Right forelimb (tissue), 1 donor: ENCODE measurements at places on chromosomes 2 and 18.

- no peak for DNase-seq
Observed at GRCh38 chr2:60834270-60834717, 47.1 kb upstream of the REL start.

GRCh38 chr2:10370390-10370789 lies 67.7 kb downstream of the HPCAL1 start:
- DNase-seq = no peak

GRCh38 chr2:26018184-26019055 lies 15.5 kb upstream of the RAB10 start:
- no peak for DNase-seq

- DNase-seq = peak; percentile 82
Observed at GRCh38 chr2:32946314-32947075, at the start of gene LTBP1. Gene LTBP1, plus strand, starts transcription at chr2:32946953. Its CDS starts 372 bp downstream, at chr2:32947325.

DNA sequence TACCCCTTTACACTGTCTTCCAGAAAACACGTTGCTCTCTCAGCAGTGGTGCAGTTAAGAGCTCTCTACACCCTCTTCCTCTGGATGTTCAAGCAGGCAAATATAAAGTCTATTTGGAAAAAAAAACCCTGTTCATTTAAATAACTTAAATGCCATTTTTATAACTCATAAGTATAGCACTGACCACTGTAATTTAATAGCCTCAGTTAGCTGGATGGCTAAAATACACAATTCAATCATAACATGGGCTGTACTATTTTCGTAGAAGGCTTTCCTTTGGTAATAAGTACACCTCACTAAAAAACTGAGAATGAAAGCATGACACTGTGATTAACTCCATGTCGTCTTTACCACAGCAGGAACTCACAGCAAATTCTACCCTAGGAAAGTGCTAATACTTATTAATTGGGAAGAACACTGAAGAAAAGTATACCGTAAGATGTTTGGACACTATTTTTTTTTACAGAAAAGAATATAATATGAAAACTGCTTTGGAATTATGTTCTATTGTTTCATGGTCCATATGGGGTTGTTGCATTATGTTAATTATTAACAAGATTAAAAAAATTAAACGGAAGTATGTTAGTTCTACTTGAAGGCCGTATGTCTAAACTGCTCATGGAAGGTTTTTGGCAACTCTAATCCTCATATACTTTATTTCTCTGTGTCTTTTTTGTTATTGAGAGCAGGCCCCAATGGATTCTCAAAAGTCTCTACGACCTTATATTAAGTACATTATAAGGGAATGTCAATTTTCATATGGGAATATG lies 269.1 kb downstream of the ZNF385B start:
- no peak for DNase-seq

DNA sequence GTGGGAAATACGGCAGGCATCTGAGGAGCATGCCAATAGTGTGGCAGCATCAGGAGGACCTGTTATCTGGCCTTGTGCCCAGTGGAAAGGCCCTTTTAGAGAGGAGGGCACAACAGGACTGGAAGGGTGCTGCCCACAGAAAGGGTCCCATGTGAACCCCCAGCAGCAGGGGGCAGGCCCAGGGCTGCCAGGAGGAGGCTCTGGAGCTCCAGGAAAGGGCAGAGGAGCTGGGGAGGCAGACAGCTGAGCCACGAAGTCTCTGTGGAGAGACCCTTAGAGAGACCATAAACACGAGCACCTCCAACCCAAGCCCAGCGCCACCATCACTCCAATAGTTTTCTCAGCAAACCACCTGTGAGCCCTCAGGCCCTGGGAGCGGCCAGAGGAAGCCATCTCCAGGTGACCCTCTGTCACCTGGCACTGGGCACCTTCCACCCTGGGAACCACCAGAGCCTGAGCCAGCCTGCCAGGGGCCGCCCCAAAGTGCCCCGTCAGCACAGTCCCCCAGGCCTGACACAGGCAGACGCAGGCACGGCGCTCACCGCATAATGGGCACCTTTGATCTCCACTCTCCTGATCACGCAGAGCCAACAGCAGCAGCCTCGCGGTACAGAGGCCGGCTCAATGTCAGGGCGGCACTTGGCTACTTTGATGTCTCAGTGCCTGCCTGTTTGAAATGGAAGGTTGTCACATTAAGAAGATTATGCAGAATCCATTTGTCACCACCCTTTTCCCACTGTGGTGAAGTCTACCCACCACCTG lies 162.5 kb upstream of the RAB6C start:
- DNase-seq = no peak

- DNase-seq = no peak
Observed at GRCh38 chr18:58697146-58697545, 25.9 kb downstream of the MALT1 start.

- no peak for DNase-seq
Observed at GRCh38 chr2:122706757-122707223, 951.3 kb downstream of the TSN start.

- no peak for DNase-seq
Observed at GRCh38 chr18:5142859-5143258, 54.2 kb downstream of the AKAIN1 start.

- no peak for DNase-seq
Observed at GRCh38 chr18:45739268-45739667, 15.3 kb downstream of the SLC14A1 start.

DNA sequence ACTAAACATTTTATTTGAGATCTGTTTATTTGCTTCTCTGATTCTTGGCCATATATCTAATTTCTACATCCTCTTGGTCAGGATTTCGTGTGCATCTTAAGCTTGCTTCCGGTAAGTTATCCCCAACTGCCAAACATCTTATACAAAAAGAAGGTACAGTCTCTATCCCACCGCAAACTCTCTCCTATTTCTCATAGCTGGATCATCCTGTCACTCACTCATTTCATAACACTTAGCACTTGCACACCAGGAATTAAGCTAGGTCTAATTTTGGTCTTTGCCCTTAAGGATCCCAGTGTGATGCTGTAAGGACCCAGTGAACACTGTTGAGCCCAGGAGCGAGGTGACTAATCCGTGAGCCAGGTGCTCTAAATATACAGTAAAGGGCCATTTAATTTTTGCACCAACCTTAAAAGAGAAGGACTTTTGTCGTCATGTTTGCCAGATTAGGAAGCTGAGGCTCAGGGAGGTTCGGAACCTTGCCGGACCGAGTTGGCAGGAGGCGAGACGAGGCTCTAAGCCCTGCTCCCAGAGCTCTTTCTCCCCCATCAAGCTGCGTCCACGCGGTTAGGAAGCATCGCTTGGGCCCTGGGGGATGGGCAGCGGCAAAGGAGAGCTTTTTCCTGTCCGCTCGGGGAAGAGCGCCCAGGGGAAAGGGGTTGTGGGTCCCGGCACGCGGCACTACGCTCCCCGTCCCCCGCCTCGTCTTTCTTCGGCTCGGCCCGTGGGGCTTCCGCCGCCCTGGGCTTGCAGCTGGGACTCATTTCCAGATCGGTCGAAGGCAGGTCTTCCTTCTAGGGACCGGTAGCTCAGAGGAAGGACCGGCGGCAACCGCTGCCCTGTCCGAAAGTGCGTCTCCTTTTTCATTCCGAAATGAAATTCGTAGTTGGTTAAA lies 4.1 kb upstream of the ITPRIPL1 start:
- DNase-seq = peak; percentile 64

DNA sequence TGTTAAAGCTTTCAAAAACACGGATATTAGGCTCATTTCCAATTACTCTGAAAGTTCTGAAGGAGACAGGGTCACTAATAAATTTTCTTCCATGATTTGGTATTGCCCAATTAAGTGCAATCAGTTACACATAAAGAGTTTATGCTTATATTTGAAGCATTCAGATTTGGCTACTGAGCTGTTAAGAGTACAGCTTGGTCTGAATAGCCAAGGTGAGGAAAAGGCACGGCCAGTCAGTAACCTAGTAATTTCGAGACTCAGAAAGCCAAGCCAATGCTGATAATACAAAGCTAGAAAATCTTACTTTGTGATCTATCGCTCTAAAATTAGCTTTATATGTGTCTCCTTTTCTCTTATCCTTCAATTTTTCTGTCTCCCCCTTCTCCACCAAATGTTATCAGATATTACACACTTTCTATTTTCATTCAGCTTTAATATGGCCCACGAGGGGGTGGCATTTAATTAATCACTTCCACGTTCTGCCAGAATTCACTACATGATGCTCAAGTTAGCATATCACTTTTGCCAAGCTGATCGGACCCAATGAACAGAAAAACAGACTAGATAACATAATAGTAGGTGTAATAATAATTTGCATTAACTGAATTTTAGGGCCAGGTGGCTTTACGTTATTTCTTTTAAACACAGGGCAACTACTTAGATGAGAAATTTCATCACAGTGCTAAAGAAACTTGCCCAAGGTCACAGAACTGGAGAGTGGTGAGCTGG lies 138.4 kb downstream of the TCF4 start:
- no peak for DNase-seq

DNA sequence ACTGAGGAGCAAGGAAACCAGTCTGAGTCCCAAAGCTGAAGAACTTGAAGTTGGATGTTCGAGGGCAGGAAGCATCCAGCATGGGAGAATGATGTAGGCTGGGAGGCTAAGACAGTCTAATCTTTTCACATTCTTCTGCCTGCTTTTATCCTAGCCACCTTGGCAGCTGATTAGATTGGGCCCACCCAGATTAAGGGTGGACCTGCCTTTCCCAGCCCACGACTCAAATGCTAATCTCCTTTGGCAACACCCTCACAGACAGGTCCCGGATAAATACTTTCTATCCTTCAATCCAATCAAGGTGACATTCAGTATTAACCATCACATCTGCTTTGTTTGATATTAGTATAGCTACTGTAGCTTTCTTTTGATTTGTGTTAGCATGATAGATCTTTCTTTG lies 27.1 kb downstream of the VRK2 start:
- no peak for DNase-seq

DNA sequence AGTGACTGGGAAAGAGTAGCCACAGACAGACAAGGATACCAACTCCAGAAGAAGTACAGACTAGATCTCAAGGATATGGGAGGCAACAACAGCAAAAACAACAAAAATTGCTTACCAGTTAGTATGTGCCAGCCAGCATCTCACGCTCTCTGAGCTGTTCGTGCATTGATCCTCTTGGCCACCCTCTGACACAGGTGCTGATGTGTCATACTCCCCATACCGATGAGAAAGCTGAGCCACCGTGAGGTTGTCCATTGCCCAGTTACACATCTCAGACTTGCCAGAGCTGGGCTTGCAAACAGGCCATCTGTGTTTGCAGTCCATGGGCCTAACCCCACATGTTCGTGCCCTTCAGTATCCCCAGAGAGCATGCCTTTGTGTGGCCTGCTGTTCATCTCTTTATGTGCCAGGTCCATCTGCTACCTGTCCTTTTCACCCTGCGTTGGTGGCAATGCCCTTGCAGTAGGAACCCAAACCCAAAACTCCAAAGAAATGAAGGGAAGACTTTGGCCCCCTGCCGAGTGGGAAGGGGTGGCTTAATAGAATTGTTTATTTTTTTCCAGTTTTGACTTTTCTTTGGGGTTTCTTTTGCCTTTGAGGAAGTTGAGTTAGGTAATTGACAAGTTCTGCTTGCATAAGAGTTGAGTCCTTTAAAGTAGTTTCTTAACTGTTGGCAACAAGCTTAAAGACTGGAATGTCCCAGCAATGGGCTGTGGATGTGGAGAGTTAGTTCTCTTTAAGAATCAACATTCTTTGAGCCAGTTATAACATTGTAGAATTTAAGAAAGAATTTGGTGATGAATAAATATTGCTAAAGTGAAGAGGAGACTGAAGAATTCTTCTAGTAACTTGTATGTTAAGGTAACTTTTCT lies 46.7 kb downstream of the LYPD6B start:
- DNase-seq = no peak

DNA sequence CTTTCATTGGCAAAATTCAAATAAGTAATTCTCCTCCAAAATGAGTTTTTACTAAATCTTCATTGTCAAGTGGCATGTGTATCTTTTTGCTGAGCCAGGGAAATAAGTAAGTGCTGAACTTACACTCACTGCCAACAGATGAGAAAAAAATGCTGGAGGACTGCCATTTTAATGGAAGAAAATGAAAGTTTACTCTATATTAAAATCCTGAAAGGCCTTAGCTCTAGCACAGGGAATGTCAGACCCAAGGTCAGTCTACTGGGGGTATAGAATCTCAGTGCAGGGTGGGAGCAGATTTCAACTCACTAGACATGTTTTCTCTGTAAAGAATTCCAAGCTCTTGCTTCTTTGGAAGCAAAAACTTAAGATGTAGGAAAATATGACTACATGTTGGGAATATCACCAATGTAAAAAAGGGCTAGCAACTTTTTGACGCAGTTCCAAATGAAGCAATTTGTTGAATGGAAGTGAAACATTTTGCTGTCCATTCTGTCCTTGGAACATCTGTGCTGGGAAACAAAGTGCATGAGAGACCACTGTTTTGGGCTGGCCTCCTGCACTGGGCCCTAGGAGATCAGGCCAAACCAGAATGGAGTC lies 127.0 kb downstream of the ST6GAL2 start:
- no peak for DNase-seq

DNA sequence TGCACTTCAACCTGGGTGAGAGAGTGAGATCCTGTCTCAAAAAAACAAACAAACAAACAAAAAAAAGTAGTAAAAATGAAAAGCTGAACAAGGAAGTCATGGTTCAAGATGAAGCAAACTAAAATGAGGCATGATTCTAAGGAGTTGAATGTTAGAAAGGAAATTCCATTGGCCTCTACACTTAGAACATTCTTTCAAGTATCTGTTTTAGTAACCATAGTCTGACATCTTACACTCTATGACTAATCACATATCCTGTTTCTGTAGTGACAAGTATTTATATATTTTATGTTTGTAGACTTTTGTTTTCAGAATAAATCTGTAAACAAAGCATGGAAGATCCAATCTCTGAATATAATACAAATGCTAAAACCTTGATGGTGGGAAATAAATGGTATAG lies 164.1 kb downstream of the KIAA1328 start:
- DNase-seq = no peak

- DNase-seq = peak; percentile 22
Observed at GRCh38 chr2:128492966-128493811, 174.5 kb upstream of the HS6ST1 start.

DNA sequence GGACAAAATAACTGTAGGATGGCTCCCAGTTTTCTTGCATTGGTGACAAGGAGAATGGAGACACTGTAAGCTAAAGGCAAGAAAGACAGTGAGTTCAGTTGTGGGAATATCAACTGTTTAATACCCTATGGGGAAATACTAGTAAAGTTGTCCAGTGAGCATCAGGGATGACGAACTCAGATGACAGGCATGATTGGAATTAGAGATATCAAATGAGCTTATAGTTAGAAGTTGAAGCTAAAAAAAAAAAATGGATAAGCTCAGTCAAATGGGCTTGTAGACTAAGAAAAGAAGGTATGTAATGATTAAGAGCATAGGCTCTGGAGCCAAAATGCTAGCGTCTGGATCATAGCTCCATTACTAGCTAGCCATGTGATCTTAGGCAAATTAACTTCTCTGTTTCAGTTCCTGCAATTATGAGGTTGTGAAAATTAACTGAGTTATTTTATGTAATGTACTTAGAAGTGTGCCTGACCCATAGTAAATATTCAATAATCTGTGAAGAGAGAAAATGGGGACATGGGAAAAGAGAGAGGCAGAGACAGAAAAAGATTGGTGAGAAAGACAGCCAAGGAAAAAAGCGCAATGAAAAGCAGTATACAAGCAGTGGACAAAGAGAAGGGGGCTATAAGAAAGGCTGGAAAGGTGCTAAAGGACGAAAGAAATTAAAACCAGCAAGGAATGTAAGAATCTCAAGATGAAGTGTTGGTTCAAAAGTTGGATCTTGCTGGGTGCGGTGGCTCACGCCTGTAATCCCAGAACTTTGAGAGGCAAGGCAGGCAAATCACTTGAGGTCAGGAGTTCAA lies 95.7 kb upstream of the SLC39A10 start:
- no peak for DNase-seq
